Brain microvascular endothelial cell (primary cell): ENCODE measurements at places on chromosomes 16 and 17.
A peak's percentile ranks its signal among the peaks of the same experiment; 100 is the strongest.

DNA sequence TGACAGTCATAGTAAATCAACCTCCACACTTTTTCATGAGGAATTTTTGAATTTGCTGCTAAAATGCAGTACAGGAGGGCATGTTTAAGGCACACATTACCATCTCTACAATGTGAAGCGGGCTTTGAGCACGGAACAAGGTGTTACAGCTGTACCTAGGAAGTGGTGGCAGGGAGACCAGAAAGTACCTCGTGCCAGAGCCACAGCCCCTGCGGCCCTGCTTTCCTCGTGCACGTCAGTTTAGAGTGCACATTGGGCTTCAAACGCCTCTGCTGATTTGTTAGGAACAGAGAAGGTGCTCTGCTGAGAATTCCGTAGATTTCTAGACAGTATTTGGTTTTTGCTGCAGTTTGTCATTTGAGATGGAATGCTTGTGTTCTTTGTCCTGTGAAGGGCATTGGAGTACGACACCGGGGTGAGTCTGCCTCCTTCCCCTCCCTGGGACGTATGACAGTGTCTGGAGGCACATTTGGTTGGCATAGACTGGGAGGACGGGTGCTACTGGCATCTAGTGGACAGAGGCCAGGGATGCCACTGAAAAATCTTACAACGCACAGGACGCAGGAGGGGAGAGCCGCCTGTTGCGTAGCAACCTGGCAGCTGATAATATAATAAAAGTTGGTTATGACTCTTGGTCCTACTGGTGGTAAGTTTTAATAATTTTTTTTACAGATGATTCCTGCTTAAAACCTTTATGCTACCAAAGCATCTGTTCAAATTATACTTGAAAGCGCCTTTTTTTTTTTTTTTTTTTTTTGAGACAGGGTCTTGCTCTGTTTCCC is 9.1 kb downstream of the FOXK2 start:
- DNase-seq: peak; percentile 33

GRCh38 chr17:78986649-78987328 is 7.1 kb upstream of the LGALS3BP start:
- DNase-seq: peak; percentile 29

DNA sequence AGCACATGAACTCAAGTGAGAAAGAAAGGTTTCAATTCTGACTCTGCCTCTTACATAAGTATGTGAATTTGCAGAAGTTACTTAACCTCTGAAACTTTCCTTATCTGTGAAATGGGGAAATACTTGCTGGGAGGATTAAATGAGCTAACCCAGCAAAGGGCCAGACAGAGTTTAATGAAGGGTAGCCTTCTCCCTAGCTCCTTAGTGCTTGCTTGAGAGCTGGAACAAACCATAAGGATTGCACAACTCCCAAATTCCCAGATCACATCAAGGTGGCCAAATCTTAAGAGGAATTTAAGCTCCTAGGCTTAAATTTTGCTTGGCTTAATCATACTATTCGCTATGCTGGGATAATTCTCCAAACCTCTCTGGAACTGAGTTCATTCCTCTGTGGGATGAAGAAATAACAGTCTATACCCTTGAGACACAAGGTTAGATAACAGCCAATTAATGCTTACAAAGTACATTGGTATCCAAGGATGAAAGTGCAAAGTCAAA is 11.8 kb upstream of the WSB1 start:
- DNase-seq: no peak

DNA sequence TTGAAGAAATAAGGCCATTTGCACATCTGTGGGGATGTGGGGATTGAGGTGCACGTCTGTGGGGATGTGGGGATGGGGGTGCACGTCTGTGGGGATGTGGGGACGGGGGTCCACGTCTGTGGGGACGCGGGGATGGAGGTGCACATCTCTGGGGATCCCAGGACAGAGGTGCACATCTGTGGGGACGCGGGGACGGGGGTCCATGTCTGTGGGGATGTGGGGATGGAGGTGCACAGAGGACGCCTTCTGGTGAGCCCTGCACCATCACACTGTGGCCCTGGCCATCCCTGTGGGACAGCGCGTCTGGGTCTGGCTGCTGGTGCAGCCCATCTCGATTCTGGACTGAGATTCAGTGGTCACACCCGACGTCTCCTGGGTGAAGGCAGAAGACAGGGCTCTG is 161.4 kb downstream of the LAT start:
- no peak for DNase-seq

DNA sequence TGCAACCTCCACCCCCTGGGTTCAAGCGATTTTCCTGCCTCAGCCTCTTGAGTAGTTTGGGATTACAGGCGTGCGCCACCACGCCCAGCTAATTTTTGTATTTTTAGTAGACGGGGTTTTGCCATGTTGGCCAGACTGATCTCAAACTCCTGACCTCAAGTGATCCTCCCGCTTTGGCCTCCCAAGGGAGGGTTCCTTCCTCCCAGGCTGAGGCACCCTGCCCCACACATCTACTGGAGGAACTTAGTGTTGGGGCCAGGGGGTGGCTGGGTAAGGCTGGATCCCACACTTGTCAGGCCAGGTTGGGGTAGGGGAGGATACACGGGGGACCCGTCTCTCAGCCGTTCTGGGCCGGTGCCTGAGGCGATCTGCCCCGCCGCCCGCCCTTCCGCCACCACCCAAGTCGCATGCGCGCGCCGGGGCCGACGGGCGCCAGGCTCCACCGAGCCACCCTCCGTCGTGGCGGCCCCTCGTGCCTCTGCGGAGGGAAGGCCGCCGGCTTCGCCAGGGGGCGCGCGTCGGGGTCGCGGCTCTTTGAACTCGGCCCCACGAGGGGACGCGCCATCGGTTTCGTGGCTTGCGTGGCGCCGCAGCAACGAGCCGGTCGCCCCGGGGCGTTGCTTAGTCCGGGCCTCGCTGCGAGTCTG is 15.9 kb downstream of the GRB7 start:
- no peak for DNase-seq

DNA sequence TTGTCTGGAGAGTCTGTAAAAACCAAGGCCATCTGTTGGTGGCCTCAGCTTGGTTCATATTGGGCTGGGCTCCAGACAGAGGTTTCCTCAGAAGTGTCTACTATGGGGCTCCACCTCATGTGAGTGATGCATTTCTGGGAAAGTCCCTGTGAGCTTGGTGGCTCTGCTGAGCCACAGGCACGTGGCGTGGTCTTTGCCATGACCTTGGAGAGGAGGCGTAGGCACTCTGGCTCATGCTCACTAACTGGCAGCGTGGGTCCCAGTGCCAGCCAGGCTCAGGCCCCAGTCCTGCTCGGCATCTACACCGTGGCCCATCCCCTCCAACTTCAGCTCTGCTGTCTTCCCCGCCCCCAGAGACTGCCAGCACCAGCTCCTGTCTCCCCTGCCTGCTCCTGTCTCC is 10.7 kb upstream of the SMTNL2 start:
- no peak for DNase-seq

DNA sequence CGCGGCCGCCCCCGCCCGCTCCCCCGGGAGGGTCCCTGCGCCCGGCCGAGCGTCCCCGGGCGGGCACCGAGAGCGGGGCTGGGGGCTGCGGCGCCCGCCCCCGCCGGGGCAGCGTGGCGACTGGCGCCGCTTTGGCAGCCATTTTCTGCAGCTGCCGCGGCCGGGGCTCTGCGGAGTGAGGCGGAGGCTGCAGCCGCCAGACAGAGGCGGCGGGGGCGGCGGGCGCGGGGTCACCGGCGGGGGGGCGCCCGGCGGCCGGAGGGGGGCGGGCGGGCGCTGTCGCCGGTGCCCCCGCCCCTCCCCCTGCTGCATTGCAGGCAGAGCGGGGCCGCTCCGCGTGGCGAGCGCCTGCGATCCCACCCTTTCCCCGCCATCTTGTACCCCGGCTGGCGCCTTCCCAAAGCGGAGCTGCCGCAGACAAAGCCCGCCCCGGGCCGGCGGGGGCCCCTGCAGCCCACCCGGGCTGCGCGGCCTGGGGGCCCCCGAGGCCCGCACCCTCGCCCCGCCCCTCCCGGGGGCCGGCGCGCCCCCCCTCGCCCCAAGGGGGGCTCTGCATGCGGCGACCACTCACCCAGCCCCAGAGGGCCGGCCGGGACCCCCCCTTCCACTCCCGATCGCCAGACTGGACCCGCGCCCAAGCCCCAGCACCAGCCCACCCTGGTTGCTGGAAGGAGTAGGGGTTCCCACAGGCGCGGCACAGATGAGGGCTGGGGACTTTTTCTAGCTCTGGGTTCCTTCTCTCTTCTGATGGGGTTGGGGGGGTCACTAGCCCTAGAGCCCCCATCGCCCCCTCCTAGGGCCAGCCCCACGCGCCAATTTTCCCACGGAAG is 16.6 kb upstream of the CBX8 start:
- no peak for DNase-seq

DNA sequence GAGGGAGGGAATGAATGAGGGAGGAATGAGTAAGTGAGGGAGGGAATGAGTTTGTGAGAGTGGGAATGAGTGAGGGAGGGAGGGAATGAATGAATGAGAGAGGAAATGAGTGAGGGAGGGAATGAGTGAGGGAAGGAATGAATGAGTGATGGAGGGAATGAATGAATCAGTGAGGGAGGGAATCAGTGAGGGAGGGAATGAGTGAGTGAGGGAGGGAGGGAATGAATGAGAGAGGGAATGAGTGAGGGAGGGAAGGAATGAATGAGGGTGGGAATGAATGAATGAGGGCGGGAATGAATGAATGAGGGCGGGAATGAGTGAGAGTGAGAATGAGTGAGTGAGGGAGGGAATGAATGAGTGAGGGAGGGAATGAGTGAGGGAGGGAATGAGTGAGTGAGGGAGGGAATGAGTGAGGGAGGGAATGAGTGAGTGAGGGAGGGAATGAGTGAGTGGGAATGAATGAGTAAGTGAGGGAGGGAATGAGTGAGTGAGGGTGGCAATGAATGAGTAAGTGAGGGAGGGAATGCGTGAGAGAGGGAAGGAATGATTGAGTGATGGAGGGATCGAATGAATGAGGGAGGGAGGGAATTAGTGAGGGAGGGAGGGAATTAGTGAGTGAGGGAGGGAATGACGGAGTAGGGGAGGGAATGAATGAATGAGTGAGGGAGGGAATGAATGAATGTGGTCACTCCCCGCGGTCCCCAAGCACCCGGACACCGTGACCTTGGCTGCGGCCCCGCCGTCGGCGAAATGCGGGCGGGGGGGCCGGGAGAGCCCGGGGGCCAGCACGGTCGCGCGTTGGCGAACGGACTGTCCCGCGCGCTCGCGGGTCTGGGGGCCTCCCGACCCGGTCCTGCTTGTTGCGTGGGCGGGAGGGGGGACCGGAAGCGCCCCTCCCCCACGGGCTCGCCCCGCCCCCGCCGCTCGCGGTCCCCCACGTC is 1.1 kb upstream of the UBE2I start:
- DNase-seq: no peak

GRCh38 chr17:41705271-41705991 is 6.7 kb upstream of the GAST start:
- DNase-seq: no peak

- no peak for DNase-seq
Observed at GRCh38 chr16:86300746-86301481, 209.4 kb upstream of the FOXF1 start.

GRCh38 chr16:64853551-64853950 is 268.3 kb downstream of the CDH11 start:
- no peak for DNase-seq

GRCh38 chr17:21678393-21679081 is 13.8 kb upstream of the KCNJ18 start:
- no peak for DNase-seq

DNA sequence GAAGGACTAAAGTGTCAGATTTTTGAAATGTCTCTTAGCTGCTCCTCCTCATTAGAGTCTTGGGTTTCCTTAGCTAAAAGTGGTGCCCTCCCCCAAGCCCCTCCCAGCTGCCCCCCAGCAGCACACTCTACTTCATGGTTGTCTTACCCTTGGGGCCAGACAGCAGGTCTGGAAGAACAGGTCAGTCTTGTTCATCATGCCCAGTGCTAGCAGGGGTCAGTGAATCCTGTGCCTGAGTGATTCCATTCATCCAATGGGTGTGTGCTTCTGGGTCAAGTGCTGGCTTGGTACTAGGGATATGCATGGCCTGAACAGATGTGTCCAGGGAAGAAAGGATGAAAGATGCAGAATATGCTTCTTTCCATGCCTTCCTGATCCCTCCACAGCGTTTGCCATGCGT is 93.2 kb downstream of the GNAO1 start:
- DNase-seq: no peak

- DNase-seq: no peak
Observed at GRCh38 chr16:78386557-78387324, 287.3 kb downstream of the WWOX start.

DNA sequence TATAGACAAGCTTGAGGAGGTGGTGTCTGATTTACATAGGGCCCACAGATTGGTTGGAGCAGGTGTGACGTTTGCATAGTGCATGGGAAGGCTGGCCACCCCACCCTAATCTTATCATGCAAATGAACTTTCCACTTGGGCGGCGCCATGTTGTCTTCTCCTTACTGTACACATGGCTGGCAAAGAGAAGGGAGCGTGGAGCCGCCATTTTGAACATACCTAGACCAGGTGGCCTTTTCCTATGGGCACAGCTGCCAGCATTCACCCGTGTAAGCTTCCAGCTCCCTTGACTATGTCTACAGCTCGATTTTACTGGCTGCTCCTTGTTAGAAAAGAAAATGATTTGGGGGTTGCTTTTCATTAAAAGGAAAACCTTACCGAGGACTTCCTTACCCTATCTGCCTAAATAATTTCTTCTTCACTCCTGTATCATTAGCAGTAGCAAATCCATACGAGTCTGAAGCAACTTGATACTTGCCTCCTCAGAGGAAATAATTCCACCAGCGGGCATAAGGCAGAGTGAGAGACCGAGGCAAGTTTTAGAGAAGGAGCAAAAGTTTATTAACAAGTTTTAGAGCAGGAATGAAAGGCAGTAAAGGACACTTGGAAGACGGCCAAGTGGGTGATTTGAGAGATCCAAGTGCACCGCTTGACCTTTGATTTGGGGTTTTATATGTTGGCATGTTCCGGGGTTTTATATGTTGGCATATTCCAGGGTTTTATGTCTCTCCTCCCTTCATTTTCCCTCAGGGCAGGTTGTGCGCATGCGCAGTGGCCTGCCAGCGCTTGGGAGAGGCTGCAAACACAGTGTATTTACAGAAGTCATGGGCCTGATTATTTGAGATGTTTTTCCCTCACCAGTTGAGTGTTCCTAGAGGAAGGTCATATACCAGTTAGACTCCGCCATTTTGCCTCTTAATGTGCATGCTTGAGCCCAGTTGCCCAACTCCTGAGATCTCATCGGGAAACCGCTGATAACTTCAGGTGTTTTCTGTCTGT is 65.7 kb downstream of the MARF1 start:
- no peak for DNase-seq

DNA sequence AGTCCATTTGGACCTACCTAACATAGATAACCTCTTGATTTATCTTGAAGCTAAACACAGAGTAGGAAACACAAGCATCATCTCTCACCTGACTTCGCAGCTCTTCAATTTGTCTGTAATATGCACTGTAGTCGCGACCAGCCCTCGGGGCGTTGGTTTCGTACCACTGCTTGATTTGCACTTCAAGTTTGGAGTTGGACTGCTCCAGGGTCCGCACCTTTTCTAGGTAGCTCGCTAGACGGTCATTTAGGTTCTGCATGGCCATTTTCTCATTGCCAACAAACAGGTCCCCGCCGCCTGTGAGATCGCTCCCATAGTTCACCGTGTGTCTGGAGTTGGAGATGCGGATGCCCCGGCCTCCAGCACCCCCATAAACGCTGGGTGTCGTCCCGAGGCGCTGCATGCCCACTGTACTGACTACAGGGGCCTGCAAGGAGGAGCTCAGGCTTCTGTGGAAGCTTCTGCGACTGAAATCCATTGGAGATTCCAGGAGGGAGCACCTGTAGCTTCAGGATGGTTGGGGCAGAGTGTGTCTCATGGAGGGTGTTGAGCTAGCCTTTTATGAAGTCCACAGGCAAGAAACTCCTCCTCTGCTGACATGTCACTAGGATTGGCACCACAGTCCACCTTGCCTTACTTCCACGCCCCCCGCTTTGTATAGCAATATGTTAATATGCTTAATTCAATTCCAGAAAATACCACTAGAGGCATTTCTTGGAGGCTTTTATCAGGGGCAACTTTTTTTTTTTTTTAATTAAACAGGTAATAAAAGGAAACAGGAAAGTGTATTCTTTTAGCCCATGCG is at the start of gene KRT20:
Gene KRT20, minus strand, starts transcription at position 535 of the 805 bp plus-strand sequence. Its CDS starts 57 bp downstream, at position 478.
- DNase-seq: no peak
